ENCODE measurements at places on chromosomes 16 and 17. TPM values are rescaled to one million over a fixed set of nuclear protein-coding genes. Genes with fewer than 3 reads are reported as not detected.

The ODF4 gene
- total RNA-seq = not detected

The NETO2 gene
- total RNA-seq = 28.0 TPM

The NOXO1 gene
- total RNA-seq = not detected

The NPW gene
- total RNA-seq = 3.6 TPM

- no peak for DNase-seq
Measured at GRCh38 chr16:8861563-8862308, 7.1 kb downstream of the CARHSP1 start.

DNA sequence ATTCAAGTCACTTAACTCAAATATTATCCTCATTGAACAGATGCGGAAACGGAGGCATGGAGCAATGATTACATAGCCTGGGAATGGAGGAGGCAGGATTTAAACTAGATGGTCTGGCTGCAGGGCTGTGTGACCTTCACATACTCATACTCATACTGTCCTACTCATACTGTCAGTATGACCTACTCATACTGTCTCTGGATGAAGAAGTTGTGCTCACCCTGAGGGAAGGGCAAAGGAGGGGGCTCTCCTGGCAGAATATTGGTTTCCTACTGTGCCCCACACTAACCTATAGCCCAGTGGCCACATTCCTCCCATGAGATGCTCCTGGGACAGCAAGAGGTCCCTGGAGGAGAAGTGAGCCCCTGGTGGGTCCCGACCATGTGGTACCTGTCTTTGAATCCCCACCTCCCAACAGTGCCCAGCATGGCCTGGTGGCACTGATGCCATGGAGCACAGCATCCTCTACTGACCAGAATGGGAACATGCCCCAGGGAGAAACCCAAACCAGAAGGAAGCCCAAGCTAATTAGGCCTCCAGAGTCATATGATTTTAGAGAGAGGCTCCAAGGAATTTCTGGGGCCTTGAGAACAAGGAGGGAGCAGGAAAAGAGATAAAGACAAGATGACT lies 197.3 kb upstream of the SDK2 start:
- no peak for DNase-seq

DNA sequence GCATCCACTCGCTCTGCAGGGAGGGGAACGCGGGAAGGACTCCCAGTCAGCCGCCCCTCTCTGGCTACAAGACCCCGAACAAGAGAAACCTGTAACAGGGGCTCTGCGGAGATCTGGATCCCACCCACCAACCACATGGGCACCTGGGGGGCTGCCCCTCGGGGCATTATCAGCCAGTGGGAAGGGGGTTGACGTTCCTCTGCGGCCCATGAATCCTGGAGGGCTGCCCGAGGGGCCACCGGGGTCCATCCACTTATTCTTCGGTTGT lies 1.8 kb upstream of the PCGF2 start:
- no peak for DNase-seq

DNA sequence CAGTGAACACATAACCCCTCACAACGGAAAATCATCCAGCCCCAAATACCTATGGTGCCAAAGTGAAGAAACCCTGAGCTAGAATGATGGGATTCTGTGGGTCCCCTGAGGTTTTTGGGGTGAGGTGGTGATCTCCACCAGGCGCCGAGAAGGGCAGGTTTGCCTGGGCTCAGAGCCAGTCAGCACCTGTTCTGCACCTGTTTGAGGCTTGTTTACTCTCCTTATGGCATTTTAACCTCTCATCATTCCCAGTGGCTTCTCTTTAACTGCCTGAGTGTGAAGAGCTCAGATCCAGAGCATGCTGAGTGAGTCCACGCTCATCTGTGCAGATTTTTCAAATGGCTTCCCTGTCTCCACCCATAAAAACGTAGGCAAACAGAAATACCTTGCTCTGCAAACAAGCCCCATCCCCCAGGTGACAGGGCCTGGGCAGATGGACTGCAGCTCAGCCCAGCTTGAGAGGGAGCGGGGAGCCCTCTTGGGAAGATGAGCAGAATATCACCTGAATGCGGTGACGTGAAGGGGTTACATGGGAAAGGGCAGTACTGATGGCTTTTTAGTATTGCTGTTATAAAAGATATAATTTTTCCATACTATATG lies 40.1 kb upstream of the CLEC19A start:
- DNase-seq = no peak

GRCh38 chr16:86533076-86533475 lies 22.0 kb downstream of the MTHFSD start:
- no peak for DNase-seq

DNA sequence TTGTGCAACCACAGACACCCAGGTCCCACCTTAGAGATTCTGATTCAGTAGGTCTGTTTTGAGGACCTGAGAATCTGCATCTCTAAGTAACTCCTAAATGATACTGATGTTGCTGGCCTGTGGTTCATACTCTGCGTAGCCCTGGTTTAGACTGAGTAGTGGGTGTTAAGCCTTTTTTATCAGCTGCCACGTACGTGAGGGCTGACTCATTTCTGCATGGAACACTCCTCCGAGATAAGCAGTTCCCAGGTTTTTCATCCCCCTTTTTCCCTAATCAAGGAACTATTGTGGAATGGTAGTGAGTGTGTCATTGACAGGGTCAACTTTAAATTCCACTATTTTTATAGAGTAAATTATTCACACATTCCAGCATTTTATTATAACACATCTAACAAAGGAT lies 26.1 kb downstream of the CDRT4 start:
- no peak for DNase-seq

- no peak for DNase-seq
Measured at GRCh38 chr17:31593806-31594205, 202.3 kb downstream of the RAB11FIP4 start.

DNA sequence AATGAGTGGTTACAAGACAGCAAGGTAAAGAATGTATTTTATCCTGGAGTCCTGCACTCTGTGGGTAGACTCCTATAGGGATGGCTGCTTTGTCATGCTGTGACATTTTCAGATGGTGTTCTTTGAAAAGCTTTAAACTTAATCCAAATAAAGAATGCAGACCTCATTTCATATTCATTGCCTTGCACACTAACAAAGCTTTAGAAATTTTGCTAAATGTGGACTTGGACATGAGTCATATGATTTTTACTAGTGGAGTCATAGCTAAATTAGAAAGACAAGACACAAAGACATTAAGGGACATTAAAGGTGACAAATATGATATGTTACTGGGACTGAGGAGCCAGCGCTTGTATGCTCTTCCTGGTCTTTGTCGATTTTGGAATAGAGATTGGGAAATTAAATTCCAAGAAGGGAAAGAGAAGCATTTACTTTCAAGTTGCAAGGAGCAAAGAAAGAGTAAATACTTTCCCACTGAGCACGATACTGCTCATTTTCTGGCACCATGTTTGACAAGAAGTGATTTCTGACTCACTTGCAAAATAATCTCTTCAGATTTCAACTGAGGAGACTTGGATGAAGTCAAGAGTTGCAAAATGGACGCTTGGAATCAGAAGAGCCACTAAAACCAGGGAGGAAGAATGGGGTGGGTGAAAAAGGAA lies 152.9 kb upstream of the MYOCD start:
- no peak for DNase-seq

GRCh38 chr17:41728056-41728455 lies 6.4 kb downstream of the HAP1 start:
- DNase-seq = no peak

DNA sequence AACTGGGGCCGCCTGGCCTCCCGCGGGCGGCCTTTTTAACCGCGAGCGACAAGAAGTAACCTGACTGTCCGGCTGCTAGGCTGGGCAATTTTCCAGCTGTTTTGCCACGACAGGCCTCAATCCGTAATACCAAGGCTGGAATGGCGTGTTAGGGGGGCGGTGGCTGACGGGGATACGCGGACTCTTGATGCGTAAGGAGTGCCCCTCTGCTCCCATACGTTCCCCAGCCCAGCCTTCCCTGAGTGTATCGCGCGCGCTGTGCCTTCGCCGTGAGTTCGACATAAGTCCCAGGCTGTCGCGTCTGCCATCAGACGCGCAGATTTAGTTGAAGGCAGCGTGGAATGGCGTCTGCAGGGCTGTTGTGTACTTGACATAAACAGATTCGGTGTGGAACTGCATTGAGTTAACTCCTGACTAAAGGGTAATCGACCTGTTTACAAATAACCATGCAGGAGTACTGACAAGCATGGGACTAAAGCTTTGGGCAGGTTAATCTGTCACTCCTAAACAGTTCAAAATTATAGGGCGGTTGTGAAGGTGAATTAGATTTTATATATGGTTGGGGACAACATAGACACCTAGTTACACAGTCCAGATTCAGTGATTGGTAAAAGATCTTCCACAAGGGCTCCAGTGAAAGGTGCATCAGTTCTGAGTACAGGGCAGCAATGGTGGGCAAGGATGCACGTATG lies 16.6 kb upstream of the ERN1 start:
- DNase-seq = no peak

- DNase-seq = no peak
Measured at GRCh38 chr17:5234645-5235576, at the start of gene SCIMP. Gene SCIMP, minus strand, starts transcription at chr17:5234860. Its CDS starts 105 bp downstream, at chr17:5234755.

- DNase-seq = peak; percentile 79
Measured at GRCh38 chr17:8119581-8120519, 1.5 kb upstream of the ALOXE3 start.

DNA sequence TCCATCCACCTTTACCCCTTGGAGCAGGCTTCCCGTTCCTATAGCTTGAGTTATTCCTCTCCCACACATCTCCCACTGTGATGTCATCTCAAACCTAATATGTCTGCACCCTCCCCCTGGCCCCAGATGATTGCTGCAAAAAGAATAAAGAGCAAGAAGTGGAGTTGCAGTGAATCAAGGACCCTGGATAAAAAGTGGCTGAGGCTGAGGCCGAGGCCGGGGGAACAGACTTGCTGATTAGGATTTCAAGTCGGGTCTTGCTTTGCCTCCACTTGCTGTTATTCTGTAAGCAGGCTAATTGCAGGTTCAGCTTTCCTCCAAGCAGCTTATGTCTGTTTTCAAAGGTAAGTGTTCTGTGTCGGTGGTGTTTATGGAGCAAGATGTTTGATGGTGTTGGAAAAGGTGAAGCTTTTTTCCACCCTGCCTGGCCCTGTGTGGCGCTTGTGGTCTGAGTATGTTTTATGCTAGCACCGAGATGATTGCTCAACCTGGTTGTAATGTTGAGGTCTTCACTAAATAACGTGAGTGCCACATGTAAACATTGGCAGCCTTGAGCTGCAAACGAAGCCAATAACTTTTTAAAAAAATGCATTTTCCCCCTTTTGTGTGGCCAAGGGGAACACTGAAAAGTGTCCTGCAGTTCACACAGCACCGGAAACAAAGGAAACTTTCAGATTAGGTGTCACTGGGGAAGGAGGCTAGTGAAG lies 15.4 kb downstream of the HS3ST3B1 start:
- no peak for DNase-seq

- DNase-seq = no peak
Measured at GRCh38 chr16:58236831-58237230, 38.9 kb upstream of the CSNK2A2 start.

GRCh38 chr17:10116267-10116666 lies 82.1 kb downstream of the GAS7 start:
- no peak for DNase-seq

DNA sequence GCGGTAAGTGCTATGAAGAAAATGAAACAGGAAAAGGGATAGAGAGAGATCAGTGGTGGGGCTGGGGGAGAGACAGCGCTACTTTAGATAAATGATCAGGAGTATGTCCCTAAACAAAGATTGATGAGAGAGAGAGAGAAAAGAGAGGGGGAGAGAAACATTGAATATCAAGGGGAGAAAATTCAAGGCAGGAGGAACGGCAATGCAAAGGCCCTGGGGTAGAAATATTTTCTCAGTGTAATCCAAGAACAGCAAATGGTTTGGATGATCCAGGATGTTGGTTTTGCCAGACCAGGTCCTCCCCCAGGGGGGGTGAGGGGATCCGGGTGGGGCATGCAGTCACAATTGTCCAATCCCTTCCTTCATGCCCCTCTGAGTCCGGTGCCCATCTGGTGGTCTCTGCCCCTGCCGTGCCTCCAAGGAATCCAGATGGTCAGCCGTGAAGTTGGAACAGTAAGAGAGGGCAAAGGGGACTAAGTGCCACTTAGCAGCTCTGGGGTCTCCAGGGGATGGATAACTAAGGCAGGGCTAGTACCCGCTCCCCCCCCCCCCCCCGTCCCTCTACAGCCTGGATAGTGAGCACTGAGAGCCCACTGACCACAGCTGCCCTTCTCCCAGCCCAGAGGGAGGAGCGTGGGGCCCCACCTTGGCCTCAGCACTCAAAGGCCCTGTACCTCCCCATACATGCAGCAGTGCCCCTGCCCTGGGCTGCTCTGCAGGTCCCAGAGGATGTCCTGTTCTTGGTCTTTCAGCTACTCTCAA lies 43.7 kb downstream of the TMEM132E start:
- no peak for DNase-seq

DNA sequence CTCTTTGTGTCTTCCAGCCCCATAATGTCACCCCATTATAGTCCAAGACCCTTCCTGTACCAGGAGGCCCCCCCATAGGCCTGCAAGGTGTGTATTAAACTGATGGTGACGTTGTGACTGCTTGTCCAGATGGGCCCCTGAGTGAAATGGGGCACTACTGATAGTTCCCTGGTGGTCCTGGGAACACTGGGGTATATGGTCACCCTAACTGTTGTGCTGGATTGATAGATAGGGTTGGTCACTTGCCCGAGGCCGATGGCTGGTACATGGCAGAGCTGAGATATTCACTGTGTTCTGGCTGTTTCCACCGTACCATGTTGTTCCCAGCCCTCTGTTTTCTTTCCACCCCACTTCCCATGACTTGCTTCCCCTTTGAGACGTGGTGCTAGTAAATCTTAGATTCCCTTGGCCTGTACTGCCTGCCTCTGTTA lies 4.3 kb downstream of the CNP start:
- no peak for DNase-seq

GRCh38 chr16:82195917-82196494 lies 26.0 kb upstream of the MPHOSPH6 start:
- DNase-seq = no peak

GRCh38 chr17:81058263-81058871 lies 23.4 kb downstream of the BAIAP2 start:
- no peak for DNase-seq

DNA sequence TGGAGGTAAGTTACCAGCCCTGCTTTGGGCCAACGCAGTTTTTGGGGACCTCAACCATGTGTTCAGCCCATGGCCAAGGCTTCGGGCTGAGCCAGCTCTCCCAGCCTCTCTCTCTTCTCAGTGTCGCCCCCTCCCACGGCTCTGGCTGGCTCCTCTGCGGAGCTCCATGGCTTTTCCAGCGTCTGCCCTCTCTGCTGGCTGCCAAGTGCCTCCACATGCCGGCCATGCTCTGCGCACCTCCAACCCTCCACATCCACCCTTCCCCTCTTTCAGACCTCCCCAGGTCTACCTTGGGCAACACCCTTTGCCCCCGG lies 23.2 kb downstream of the COTL1 start:
- DNase-seq = no peak
